ENCODE measurements at places on chromosomes 5 and 9.

DNA sequence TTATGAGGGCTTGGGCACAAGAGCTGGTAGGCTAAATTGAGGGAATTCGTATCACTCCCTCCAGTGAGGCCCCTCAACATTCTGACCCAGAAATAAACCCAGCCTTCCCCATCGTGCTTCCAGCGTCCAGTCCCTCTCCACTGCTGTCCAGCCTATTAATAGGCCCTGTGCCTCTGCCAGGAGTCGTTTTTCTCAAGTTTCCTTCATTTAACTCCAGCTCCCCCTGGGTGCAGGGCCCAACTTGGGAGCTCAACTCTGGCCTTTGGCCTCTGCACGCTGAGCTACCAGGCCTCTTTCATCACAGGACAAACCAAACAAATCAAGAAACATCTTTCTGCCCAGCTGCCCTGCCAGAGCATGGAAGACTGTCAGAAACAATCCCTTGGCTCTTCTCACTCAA, 10.0 kb downstream of the HBEGF start:
- no peak for DNase-seq

DNA sequence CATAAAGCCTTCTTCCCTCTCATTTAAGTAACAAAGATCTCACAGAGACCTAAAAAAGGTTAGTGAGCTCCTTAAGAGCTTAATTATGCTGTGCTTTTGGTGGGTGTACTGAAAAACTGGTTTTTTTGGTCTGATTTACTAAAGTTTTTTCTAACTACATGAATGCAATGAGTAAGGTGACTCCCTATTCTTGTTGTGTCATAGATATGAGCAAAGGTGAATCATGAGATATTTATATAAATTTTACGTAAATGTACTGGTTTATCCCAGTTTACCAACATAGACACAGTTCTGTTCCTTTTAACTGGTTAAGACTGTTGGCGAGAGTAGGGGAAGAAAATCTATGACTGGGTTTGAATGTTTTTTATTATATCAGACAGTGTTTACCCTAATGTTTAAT, 250.5 kb downstream of the NR2F1-AS1 start:
- DNase-seq = no peak

DNA sequence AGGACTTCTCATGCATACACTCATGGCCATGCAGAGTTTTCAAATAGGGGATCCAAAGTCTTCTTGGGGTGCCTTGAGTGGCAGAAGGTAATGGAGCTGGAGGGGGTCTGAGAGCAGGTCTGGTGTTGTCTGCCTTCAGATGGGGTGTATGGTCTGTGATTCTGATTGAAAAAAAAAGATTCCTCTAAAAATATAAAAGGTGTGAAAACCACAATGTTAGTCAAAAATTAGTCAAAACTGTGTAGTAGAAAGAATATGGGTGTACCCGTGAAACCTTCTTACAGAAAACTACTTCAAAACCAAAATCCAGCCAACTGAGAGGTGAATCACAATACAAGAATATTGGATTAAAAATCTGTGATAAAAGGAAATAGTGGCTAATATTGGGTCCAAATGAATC, 20.1 kb downstream of the DOCK2 start:
- DNase-seq = no peak

DNA sequence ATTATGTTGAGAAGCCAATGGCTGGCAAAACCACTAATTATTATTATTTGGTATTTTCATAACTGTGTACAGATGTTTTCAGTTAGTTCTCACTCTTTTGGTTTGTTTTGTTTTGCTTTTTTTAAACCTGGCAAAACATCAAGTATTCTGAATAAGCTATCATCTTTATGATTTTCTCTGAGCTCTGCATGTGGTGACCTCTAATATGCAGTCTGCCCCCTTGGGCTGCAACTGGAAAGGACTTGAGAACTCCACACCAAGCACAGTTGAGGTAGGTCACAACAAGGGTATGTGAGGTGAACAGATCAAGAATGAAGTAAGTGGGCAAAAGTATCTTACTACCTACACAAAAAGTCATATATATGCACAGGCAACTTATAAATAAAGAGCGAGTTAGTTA, 202.2 kb downstream of the NFIB start:
- DNase-seq = no peak

DNA sequence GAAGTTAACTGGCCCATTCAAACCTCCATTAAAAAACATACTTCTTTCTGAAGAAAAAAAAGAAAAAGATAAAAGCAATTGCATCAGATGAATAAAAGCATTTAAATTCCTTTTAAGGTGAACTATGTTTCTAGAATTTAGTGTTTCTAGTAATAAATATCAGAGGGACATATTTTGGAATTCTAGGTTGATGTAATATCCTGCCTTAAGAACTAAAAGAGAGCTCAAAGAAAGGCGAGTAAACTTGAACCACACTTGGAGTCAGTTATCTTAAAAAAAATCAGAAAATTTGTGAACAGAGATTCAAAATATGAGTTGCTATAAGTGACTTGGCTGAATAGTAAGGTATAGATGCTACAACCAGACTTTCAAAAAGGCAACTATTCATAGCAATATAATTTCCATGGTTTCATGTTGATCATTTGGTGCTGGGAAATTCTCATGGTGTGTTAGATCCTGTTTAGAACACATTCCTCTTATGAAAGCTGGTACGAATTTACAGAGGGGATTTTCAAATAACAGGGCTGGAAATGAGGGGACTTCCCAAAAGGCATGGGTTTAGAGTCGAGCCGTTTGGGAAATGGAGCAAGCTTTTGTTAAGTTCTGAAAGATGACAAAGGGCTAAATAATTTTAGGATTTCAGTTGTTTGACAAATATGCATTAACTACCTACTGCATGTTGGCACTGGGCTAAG, 37.6 kb upstream of the RAI14 start:
- no peak for DNase-seq

Measured in NCI-H446 treated with DMSO at 0.1 percent for 48 hours (cell line).